Activated effector memory CD4-positive, alpha-beta T cell treated with anti-CD3 and anti-CD28 coated beads, Interleukin-2, amount 50 U/mL, for 16 hours (primary cell): ENCODE measurements at places on chromosomes 16 and 17.

DNA sequence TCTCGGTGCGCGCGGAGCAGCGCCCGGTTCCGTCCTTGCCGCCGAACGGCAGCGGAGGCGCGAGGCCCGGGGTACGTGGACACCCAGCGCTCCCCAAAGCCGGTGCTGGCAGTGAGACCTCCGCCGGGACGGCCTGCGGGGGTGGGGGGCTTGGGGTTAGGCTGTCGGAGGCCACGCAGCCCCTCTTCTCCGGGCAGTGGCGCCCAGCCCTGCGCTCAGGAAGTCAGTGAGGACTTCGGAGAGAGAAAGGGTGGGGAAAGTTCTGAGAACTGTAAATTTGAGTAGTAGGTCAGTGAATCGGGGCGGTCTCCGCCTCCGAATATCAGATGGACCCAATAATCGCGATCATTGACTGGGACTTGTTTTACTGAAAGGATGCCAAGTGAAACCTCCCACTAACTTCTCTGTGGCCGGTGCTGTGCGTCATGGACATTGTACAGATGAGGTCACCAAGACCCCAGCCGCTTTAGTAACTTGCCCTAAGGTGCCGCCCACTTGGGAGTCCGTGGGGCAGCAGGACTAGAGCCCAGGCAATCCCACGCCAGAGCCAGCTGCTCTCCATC, 468 bp downstream of the IL4R start:
- DNase-seq, result peak; percentile 85

DNA sequence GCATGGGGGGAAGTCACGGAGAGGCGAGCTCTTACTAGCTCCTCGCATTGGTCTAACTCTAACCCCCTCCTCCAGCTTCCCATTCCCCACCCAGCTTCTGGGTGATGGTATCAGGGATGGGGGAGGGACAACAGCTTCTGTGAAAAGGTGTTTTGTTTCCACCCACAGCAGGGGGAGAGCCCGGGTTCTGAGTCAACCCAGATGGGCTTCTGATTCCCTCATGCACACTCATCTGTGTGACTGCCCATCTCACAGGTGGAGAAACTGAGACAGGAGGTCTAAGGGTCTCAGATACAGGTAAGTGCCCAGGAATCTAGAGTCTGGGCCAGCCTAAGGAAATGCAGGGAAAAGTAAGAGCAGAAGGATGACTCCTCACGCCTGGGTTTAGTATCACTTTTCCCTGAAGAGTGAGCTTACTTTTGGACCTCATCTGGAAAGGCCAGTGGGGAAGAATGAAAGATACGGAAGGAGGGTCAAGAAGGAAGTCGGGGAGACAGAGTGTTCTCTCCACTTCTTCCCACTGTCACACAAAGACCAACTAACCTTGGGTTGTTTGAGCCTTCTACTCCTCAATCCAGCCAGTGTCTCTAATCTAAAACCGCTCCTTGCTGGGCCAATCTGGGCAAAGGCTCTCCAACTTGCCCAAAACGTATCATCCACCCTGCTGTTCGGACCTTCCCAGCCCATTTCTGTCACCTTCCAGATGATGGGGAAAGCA, 3.1 kb upstream of the TLCD2 start:
- DNase-seq, result no peak

DNA sequence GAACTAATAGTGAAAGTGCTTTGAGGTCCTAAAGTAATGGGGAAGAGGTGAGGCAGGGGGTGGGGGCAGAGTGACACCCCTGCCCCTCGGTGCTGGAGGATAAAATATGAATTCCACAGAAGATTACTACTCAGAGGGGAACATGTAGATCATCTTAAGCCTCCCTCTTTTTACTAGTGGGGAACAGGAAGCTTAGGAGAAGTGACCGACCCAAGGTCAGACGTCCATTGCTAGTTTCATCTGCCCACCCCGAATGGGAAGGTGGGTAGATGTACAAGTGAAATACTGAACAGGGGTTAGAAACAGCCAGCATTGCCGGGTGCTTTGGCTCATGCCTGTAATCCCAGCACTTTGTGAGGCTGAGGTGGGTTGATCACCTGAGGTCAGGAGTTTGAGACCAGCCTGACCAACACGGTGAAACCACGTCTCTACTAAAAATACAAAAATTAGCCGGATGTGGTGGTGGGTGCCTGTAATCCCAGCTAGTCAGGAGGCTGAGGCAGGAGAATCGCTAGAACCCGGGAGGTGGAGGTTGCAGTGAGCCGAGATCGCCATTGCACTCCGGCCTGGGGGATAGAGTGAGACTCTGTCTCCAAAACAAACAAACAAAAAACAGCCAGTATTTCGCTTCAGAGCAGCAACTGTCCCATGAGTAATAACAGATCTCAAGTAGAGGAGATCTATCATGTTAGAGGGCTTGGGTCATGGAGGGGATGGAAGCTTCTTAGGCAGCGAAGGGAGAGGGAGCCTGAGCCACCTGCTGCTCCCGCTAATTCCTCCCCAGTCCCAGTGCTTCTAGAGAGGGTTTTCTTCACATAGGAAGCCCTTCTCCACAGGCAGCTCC, 1.2 kb upstream of the NR1D1 start:
- DNase-seq, result no peak

GRCh38 chr16:81716478-81717225, 62.4 kb upstream of the PLCG2 start:
- DNase-seq, result peak; percentile 79

DNA sequence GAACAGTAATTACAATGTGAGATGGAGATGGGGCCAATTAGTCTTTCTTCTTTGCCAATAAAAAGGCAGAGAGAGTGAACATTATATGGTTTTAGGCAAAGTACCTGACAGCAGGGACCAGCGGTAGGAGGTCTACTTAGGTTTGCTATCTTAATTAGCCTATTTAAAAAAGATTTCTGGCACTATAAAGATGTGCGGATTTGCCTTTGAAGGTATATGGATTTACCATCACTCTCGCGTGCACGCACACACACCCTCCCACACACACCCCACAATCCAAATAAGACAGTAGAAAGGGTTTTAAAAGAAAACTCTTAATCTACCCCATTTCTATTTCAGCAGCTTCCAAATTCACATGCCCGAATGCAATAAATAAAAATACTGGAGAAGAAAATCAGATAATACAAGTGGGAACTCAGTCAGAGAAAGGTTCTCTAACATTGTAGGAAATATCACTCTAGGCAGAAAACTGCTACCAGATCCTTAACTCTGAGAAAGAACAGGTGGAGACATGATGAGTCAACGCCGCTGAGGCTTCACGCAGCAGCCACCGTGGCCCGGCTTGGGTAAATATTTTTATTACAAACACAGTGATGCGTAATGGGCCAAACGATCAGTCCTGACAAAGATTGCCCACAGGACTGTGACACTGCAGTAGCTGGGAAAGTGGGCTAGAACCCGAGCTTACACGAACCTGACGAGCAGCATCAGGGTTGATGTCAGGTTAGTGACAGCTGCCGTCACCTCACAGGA, 66.6 kb upstream of the AXIN2 start:
- DNase-seq, result no peak

- DNase-seq, result no peak
Measured at GRCh38 chr16:79100447-79100846, 500.1 kb downstream of the MAF start.

DNA sequence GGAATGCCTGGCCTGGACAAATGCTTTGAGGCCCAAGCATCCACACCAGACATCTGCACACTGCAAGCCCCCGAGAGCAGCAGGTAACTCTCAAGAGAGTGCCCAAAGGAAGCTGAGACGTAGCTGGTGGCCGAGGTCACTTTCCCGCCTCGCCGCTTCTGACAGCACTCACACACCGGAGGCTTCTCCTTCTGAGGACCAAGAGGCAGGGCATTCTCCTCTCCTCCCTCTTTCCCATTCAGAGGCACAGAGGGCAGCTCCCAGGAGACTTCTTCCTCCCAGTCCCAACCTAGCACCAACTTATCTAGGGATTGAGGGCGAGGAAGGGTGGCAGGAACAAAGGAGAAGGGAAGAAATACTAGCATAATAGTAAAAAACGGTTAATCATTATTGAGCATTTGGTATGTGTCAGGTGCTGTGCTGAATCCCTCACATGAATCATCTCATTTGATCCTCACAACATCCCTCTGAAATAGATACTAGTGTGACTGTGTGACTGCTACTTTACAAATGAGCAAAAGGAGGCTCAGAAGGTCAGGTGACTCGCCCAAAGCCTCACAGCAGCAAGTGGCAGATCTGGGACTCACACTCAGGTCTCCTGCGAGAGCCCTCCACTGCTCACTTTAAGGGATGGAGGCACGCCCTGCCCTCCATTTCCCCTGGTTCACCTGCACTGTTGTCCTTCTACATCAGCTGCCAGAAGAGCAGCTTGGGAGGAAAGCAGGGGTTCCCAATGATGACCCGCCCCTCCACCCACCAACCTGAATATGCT, 41.8 kb downstream of the MYO18A start:
- peak; percentile 85 for DNase-seq

DNA sequence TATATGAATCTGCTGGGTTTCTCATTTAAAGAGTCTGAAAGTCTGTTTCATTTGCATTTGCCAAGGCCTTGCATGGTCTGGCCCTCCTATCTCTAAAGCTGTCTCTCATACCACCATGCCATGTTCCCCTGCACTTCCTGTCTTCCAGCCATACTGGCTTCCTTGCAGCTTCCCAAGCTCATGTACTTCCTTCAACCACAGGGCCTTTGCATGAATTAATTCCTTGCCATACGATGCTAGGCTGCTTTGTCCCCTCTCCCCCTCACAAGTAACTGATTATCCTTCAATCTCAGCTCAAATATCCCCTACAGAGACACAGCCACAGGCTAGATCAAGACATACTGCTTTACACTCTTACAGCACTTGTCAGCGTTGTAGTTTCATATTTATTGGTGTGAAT, 5.8 kb downstream of the CRYM start:
- DNase-seq, result no peak

GRCh38 chr17:78294776-78295175, 63.3 kb downstream of the TMEM235 start:
- no peak for DNase-seq

DNA sequence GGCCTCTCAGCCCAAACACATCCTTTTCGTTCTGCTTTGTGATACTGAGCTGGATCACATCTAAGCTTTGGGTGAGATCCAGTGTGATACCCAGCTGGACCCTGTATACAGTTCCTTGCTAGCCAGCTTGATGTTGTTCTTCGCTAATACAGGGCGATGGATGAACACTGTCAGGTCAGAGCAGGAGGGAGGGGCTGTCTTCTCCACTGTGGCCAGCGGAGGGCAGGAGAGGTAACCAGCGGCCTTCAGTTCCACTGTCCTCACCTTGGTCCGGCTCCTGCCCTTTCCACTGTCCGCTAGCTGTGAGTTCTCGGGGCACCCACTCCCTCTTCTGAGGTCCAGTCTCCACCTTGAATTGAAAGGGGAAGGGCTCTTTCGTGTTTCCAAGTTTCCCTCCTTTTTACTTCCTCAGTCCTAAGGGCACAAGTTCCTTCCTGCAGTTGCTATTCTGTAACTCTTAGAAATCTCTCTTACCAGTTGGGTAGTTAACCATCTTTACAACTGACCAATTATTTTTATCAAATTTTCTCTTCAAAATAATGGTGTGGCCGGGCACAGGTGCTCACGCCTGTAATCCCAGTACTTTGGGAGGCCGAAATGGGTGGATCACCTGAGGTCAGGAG, 3.0 kb upstream of the ZNF213 start:
- DNase-seq, result peak; percentile 73

GRCh38 chr17:1515640-1516387, 598 bp downstream of the INPP5K start:
- peak; percentile 81 for DNase-seq

DNA sequence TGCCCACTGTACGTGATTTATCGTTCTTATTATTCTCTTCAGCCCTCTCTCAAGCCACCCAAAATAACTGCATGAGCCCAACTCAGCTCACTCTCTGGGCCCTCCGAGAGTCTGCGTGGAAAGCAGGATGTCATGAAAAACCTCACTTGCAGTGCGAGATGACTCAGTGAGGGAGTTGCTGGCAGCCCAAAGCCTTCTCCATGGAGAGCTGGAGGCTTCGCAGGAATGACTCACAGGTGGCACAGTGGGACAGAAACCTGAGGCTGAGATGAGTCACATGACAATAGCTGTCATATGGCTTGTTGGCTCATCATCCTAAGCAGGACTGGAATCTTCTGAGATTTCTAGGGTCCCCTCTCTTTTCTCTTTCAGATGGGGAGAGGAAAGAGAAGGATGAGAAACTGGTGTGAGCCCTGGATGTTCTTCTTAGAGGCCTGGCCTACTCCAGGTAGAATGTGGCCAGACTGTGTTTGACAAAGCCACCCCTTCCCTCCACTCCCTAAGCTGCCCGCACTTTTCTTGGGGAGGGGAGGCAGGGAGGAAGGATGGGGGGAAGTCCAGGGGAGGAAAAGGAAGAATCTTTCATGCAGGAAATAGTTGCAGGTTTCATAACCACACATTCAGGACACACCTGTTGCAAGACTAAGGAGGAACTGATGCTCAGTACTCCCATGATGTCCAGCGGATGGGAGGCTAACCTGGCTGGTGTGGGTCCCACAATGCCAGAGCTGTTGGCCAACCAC, 160.6 kb upstream of the RPL38 start:
- DNase-seq, result peak; percentile 67

- no peak for DNase-seq
Measured at GRCh38 chr16:28496844-28497243, 2.4 kb downstream of the APOBR start.

GRCh38 chr16:391885-392335, 5.1 kb upstream of the NME4 start:
- DNase-seq, result peak; percentile 88

DNA sequence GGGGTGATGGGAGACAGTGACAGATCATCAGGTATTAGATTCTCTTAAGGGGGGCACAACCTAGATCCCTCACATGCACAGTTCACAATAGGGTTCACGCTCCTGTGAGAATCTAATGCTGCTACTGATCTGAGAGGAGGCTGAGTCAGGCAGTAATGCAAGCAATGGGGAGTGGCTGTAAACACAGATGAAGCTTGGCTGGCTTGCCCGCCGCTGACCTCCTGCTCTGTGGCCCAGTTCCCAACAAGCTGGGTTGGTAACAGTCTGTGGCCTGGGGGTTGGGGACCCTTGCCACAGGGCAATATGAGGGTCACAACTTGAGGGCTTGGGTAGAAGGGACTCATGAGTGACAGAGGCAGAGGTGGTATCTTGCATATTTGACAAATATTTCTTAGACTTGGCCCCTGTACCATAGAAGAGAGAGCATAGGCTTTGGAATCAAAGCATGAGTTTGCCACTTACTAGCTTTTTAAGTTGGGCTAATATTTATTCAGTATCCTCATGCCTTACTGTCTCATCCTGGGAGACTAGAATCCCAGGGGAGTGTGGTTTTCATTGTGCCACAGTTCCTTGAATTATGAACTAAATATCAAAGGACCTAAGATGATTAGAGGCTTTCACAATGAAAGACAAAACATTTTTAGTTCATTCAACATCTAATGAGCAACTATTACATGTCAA, 133.4 kb downstream of the SPACA3 start:
- DNase-seq, result peak; percentile 27

- no peak for DNase-seq
Measured at GRCh38 chr17:32672711-32673110, 185.9 kb downstream of the CDK5R1 start.

- no peak for DNase-seq
Measured at GRCh38 chr17:73465130-73465952, 153.5 kb upstream of the CDC42EP4 start.
